SJSA1 (cell line): ENCODE measurements at places on chromosomes 3 and 15. TPM values are rescaled to one million over a fixed set of nuclear protein-coding genes. Genes with fewer than 3 reads are reported as not detected.
A peak's percentile ranks its signal among the peaks of the same experiment; 100 is the strongest.

LRRC49 gene
- 5.1 and 12.1 TPM in 2 replicates for total RNA-seq

DNA sequence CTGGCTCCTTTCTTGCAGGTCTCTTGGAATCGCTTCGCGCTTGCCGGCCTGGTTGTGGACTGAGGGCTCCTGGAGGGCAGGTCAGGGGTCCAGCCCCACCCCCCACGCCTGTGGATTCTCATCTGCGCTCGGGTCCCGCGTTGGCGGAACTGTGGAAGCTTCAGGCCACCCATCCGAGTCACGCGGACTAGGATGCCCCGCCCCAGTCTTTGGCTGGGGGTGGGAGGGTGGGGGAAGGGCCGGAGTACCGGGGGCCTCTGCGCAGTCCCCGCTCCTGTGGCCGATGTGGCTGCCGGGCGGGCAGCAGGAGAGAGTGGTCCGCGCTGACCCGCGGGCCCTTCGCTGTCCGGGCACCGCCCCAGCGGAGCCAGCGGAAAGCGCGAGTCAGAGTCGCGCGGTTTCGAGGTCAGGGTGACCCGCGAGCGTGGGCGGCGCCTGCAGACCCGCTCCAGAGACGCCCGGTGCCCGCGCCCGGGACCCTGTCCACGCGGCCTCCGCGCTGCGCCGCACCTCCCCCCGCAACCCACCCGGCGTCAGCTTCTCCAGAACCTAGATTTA is 114.2 kb downstream of the KLF13 start:
- peak; percentile 23 for DNase-seq

- no peak for DNase-seq
These were observed 340.1 kb downstream of the RORA start for GRCh38 chr15:60889006-60889405.

- peak; percentile 34 for DNase-seq
These were observed 8.9 kb upstream of the CHRNA3 start for GRCh38 chr15:78629716-78630065.
